ENCODE measurements at places on chromosomes 4 and X. TPM values are rescaled to one million over a fixed set of nuclear protein-coding genes. Genes with fewer than 3 reads are reported as not detected.

CTAG1A gene
- not detected for total RNA-seq

MAGEE2 gene
- total RNA-seq = not detected

GRCh38 chr4:25970691-25971432 lies 56.8 kb downstream of the SMIM20 start:
- no peak for DNase-seq

DNA sequence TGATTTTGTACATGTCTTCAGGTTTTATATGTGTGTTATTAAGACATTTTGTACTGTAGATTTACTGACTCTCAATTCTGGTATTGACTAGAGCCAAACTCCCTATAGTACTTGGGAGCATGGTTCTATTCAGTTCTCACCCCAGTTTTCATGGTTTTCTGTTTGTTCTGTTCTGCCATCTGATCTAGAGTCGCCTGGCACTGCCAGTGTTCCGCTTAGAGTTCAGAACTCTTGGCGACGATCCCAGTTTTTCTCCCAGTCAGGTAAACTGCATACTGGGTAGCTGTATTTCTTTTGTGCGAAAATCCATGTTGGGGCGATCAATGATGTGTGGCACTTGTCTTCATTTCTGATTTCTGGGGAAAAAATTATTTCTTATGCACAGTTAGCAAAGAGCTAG lies 78.0 kb downstream of the PHOX2B start:
- no peak for DNase-seq

Measured in fibroblast of the aortic adventitia (primary cell).